ENCODE measurements at places on chromosomes 3 and 15.

DNA sequence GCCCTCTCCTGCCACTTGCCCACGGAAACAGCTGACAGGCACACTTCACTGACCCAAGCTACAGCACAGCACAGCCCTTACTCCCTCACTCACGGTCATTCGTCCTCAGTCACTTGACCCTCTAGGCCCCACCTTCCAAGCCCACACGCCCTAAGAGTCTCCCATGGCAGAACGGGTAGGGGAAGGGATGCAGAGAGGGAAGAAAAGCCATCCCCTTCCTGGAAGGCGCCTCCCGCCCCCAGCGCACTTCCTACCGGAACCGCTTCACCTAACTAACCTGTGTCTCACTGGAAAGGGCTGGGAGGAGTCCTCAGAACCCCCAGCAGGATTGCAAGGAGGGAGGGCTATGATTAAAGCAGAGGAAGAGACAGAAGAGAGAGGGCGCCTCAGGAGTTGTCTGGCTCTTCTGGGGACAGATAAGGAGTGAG lies 22.9 kb downstream of the EPHB3 start:
- DNase-seq = no peak

- DNase-seq = no peak
These were observed 29.5 kb downstream of the CCDC12 start for GRCh38 chr3:46946856-46947545.

GRCh38 chr15:100383302-100384107 lies 41.7 kb upstream of the ADAMTS17 start:
- DNase-seq = no peak

DNA sequence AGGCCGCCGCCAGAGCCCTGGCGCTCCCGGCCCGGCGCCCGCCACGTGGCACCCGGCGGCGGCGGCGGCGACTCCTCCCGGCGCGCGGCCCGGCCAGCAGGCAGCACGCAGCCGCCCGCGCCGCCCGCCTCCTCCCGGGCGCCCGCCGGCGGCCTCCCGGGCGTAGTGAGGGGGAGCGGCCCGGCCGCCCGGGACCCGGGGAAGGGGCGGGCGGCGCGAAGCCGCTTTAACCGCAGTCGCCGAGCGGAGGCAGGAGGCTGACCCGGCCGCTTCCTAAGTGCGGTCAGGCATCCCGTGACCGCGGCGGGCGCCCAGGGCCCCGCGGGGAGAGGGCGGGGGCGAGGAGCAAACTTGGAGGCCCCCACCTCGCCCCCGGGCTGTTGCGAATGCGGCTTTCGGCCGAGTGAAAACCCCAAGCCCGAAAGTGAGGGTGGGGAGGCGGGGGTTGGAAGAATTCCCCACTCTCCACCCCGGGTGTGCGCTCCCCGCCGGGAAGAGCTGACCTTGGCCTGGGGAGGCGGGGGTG lies 1.7 kb upstream of the HES1 start:
- no peak for DNase-seq

DNA sequence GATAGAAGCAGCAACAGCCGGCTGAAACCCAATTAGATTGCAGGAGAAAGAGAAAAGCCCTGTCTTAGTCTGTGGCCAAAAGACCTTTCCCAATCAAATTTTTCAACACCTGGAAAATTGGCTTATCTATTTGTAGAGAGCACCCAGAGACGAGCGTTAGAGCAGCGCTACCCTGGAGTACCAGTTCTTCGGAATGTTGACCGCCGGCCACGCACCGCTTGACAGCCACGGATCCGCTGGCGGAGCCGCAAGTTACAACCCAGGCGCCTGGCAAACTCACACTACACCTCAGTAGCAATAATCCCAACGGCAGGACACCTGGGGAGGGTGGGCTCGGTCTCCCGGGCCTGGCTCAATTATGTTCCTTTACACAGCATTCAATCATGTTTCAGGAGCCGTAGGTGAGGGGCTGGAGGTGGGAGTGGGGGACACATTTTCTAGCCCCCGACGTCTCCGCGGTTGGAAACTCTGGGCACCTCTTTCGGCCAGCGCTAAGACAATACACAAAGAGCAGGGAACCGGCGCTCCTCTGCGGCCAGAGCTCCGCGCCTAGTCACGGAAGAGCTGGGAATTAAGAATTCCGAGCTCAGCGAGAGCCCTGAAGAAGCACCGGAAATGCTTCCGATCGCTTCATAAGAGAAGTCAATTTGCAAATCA lies 1.2 kb downstream of the MB21D2 start:
- DNase-seq = peak; percentile 37

DNA sequence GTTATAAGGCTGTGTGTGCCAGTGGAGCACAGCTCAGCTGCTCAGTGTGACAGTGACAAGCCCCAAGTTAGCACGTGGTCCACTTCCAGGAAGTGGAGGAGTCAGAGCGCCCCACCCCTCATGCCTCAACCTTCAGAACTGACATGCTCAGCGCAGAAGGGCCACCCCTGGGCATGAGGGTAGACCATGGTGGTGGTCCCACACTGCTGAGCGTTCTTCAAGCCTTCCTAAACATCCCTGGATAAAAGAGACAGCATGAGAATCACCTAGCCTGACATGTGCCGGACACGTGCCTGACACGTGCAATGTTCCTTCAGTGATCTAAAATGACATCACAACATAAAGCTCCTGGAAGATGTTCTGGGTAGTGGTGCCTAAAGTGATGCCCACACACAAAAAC lies 16.8 kb downstream of the ATP10A start:
- DNase-seq = no peak

GRCh38 chr3:108833611-108834010 lies 11.0 kb downstream of the TRAT1 start:
- DNase-seq = no peak

DNA sequence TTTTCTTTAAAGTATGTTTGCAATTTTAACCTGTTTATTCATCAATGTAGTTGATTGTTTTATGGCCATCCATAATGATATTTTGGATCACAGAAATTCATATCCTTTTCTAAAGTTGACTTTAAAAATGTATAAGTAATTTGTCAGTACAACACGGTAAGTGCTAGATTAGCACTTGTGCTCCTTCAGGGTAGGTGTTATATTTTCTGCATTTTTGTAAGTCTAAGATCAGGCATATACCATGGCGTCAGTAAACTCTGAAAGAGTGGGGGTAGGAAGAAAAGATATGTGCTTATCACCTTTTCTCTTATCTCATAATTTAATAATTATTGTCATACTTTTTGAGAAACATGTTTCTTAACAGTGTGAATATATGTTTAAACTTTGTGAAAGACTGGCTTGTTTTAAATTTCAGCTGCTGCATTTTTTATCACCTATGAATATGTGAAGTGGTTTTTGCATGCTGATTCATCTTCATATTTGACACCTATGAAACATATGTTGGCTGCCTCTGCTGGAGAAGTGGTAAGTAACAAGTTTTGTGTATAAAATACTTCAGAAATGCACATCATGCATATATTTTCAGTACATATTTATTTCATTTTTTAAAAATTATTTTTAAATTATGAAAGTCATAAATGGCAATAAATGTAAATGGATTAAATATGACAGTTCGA lies 22.1 kb downstream of the SLC25A26 start:
- DNase-seq = no peak

GRCh38 chr3:29430558-29430971 lies 149.7 kb downstream of the RBMS3 start:
- peak; percentile 8 for DNase-seq

GRCh38 chr3:73399106-73399505 lies 225.6 kb downstream of the PDZRN3 start:
- no peak for DNase-seq

GRCh38 chr3:55876560-55876959 lies 389.5 kb upstream of the WNT5A start:
- no peak for DNase-seq

Data from NCI-H748 treated with DMSO at 0.1 percent for 48 hours (cell line).